ENCODE measurements at places on chromosomes 6 and 20. TPM values are rescaled to one million over a fixed set of nuclear protein-coding genes. Genes with fewer than 3 reads are reported as not detected.

Gene RIMS4
- total RNA-seq = 0.29 TPM

Gene WFDC11
- not detected for total RNA-seq

Gene SLC17A1
- not detected for total RNA-seq

Gene EEF1A2
- total RNA-seq = not detected

Gene CLDN20
- not detected for total RNA-seq

Gene LPA
- not detected for total RNA-seq

Gene CDSN
- not detected for total RNA-seq

Gene C6orf141
- not detected for total RNA-seq

Gene RAET1E
- 0.36 TPM for total RNA-seq

Gene E2F3
- 7.4 TPM for total RNA-seq

Gene MLN
- not detected for total RNA-seq

Gene ENPP3
- total RNA-seq = under 0.01 TPM

Gene SLC16A10
- total RNA-seq = not detected

Gene OR2B6
- not detected for total RNA-seq

Gene TMC2
- not detected for total RNA-seq

Gene OLIG3
- not detected for total RNA-seq

Gene OPRM1
- total RNA-seq = not detected

Gene SNX3
- 164 TPM for total RNA-seq

Gene ZC2HC1B
- total RNA-seq = not detected

Gene LY6G6F
- not detected for total RNA-seq

Gene ADRM1
- total RNA-seq = 93.1 TPM

Gene DEF6
- 0.72 TPM for total RNA-seq

Gene TXLNB
- 0.59 TPM for total RNA-seq

Gene BPI
- total RNA-seq = not detected

Gene EGFL8
- 0.36 TPM for total RNA-seq

Gene HFE
- 15.9 TPM for total RNA-seq

Gene C4B
- total RNA-seq = 6.5 TPM

Gene FHL5
- total RNA-seq = not detected

Gene CST5
- total RNA-seq = not detected

Gene LST1
- total RNA-seq = not detected

Gene BTNL2
- not detected for total RNA-seq

Gene PKHD1
- total RNA-seq = not detected

Gene EDEM2
- 41.8 TPM for total RNA-seq

Gene CST2
- total RNA-seq = not detected

Gene HEY2
- 2.2 TPM for total RNA-seq

Gene ATP6V1G2
- total RNA-seq = 2.2 TPM

Gene QRSL1
- 12.7 TPM for total RNA-seq

Gene BPIFA1
- total RNA-seq = not detected

Gene RAB44
- total RNA-seq = under 0.01 TPM

Gene HMGN3
- 13.4 TPM for total RNA-seq

Gene FKBP1A
- 154 TPM for total RNA-seq

Gene LINC00237
- not detected for total RNA-seq

Gene XKR7
- total RNA-seq = under 0.01 TPM

Gene ZNF334
- 5.0 TPM for total RNA-seq

Gene KIAA1586
- 17.4 TPM for total RNA-seq

Gene TFAP2C
- not detected for total RNA-seq
